ENCODE measurements at places on chromosomes 12 and 14.

GRCh38 chr12:121793440-121793837 is at the start of gene RHOF:
TSS of gene RHOF (minus strand) at chr12:121793688. CDS start at chr12:121793633, 55 bp downstream.
- no peak for DNase-seq

- no peak for DNase-seq
Measured at GRCh38 chr12:61546296-61546695, 713.9 kb upstream of the USP15 start.

GRCh38 chr14:83559721-83560120 is 1970.2 kb upstream of the FLRT2 start:
- peak; percentile 36 for DNase-seq

- no peak for DNase-seq
Measured at GRCh38 chr14:93734086-93734822, 54.0 kb downstream of the PRIMA1 start.

DNA sequence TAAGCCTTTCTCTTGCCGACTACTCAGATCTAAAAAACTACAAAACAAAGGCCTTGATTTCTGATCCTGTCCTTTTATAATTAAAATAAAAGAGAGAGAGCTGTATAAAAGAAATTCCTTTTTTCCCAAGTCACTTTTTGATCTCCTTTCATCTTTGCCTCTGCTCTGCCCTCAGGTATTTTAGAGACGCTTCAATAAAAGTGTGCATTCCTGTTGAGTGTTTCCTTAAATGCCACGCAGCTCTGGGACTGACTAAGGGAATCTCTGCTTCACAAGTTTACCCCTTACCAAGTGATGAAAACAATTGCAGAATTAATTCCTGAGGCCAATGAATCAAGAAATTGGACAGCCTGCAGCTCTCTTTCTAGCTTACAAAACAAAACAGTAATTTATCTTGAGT is 1109.8 kb downstream of the TMTC2 start:
- no peak for DNase-seq

DNA sequence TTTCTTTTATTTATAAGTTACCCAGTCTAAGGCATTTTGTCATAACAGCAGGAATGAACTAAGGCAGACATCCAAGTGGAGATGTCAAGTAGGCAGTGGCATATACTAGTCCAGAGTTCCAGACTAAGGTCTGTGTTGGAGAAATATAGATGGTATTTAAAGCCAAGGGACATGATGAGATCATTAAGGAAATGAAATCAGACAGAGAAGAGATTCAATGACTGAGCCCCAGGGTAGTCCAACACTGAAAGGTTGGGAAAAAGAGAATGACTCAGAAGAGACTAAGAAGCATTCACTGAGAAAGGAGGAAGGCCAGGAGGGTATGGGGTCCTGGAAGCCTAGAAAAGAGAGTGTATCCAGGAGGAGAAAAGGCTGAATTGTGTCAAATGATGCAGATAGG is 442.2 kb upstream of the CCDC196 start:
- no peak for DNase-seq

- DNase-seq: no peak
Measured at GRCh38 chr12:30046376-30046775, 262.6 kb upstream of the TMTC1 start.

Measured in fibroblast of skin of left biceps (primary cell).